ENCODE measurements at places on chromosomes 12 and 14. TPM values are rescaled to one million over a fixed set of nuclear protein-coding genes. Genes with fewer than 3 reads are reported as not detected.
A peak's percentile ranks its signal among the peaks of the same experiment; 100 is the strongest.

GRCh38 chr12:69569236-69569635 lies 16.0 kb upstream of the CCT2 start:
- no peak for DNase-seq

DNA sequence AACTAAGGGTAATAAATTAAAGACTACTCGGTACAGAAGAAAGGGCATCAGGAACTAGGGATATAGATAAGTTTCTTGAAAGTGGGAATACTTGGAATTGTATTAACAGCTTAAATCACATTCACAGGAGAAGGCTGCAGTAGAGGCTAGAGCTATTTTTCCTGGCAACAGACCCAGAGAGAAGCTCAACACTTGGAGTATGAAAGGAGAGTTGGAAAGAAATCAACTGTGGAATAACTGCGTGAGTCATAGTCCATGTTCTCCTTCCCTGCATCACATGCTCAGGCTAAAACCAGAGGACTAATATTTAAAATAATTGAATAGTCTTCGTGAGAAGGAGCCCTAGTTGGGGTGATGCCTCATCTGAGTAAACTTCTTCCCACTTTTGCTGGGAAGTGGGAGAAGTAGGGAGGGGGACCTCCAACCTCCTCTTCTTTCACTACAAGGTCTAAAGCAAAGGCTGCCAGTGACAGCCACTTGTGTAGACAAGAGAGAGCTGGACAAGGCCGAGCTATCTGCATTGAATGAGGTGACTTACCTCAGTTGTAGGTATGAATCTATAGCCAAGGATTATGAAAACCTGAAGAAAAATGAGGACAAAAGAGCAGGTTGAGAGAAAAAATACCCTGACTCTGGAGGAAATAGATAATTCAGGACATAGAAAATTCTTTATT lies 32.7 kb downstream of the DYRK2 start:
- DNase-seq: no peak

DNA sequence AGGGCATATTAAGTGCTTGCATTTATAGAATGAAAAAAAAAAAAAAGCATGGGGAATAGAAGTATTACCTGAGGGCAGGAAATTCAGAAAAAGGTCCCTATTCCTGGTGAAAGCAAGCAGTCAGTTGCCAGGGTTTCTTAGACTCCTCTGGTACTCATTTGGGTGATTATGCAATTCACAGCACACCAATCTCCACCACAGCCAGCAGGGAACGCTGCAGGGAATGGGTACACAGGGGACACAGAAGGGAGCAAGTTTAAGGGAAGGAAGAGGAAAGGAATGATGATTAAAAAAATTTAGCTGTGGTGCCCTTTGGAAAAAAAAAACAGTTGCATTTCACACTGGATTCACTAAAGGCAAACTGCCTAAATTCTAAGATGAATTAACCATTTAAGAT lies 14.2 kb downstream of the BLTP3B start:
- DNase-seq: no peak

GRCh38 chr12:70744178-70744577 lies 106.9 kb upstream of the PTPRB start:
- no peak for DNase-seq

GRCh38 chr12:90174198-90174510 lies 465.5 kb upstream of the ATP2B1 start:
- DNase-seq: no peak

DNA sequence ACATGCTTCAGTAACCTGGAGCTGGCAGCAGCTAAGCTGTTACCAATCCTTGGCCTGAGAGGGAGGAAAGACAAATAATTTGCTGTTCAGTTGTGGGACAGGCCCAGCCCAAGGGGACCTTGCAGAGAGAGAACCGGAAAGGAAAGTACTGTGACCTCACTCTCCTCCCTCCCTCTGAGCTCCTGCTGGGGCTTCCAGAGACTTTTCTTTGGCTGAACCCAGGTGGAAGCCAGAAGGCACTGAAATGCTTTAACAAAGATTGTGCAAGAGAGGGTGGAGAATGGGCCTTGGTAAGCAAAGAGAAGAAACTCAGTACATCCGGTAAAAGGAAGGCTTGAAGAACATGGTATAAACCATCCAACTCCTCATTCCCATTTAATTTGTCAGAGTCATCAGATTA lies 457.1 kb downstream of the GLT1D1 start:
- DNase-seq: no peak

- no peak for DNase-seq
Measured at GRCh38 chr14:34195964-34196363, 245.1 kb upstream of the EGLN3 start.

- DNase-seq: no peak
Measured at GRCh38 chr12:81339071-81339470, 261.2 kb downstream of the ACSS3 start.

- DNase-seq: no peak
Measured at GRCh38 chr12:108270035-108270848, 68.9 kb downstream of the CMKLR1 start.

GRCh38 chr14:23884541-23884904 lies 69.0 kb upstream of the DHRS4 start:
- no peak for DNase-seq

DNA sequence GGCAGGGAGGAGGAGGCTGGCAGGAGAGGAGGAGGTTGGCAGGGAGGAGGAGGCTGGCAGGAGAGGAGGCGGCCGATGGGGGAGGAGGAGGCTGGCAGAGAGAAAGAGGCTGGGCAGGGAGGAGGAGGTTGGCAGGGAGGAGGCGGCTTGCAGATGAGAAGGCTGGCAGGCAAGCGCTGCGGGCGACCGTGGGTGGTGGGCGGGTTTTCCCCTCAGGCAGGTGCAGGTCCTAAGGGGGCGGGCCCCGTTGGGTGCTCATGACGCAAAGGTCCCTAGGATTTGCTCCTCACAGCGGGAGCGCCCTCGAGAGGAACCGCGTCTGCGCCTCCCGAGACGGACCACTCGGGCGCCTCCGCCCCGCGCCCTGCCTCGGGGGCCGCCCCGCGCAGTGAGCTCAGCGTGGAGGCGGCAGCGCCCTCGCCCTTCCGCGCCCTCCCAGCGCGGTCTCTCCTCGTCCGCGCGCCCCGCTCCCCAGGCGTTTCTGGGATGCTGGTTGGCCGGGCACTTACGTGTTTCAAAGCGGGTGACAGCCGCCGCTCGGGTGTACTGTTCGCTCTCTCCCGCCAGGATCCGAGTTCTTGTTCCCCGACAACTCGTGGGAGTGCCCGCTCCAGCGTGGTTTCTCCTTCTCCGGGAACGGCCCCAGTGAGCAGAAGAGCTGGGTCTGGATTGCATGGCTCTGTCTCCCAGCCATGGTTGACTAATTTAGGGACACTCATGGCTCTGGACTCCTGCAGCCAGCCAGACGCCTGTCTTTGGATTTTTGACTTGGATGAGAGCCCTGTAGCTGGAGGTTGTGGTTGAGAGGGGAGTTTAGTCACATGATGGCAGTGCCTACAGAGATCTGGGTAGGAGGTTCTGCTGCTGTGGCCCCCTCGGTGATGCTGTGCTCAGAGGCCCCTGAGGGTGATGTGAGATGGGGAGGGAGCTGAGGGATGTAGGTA lies 64.1 kb upstream of the PPP4R3A start:
- DNase-seq: peak; percentile 60

DNA sequence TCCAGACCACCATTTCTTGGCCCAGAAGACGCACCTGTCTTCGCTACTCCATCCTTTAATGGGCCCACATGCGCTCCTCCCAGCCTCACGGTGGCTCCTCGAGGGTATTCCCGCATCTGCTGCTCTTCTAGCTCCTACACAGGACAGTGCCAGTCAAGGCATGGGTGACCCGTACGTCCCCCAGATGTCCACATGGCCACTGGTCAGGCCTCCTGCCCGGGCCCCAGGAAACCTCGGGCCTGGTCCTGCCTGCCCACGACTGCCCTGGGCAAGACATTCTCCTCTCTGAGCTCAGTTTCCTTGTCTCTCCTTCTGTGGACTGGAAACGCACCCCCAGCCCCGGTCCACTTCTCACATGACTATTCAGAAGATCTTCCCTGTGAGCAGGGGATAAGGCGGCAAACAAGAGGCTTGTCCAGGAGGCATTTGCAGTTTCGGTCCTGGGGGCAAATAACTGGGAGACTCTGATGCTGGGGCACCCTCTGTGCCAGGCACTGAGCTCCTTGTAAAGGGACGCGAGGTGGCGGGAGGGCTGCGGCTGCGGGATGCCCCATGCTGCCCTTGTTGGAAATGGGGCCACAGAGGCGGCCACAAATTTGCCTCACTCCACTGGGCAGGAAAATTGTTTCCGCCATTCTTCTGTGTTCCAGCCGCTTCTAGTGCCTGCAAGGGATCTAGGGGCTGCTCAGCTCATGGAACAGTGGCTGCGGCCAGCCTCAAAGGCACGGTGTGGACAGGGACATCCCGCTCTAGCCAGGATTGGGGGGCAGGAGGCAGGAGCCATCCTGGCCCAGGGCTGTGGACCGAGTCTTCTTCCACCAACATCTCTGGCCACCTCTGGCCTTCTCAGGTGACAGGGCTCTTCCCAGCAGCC lies 6.8 kb upstream of the BEGAIN start:
- no peak for DNase-seq

GRCh38 chr14:46793144-46793543 lies 141.6 kb upstream of the RPL10L start:
- no peak for DNase-seq

DNA sequence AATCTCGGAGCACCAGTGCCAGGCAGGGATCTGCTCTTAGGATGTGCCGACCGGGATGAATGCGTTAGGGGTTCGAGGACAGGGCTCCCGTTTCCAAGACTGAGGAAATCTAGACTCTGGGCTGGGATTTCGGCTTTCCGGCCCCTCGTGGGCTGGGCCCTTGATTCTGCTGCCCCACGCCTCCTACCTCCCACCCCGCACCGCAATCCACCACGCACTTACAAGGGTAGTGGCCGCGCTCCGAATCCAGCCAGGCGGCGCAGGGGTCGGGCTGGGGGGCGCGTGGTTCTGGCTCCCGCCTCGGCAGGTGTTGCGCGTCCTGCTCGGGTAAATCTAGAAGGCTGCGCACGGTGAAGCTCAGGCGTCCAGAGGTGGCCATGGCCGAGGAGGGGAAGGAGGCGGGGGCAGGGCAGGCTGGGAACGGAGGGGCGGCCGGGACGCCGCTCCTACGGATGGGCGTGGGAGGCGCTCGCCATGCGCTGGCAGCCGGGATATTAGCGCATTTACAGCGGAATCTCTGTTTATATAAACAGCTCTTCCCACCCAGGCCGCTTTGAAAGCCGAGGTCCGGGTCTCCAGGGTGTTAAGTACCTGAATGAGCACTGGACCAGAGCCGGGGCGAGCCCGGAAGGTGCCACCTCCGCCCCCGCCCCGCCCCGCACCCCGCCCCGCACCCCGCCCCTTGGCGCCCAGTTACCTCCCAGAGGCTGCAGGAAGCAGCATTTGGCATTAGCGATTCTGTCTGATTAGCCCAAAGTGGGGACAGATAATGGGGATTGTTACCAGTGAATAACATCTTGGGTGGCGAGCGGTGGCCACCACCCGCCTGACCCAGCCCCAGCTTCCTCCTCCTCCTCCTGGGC lies at the start of gene NKX2-8:
Gene NKX2-8, minus strand, starts transcription at position 604 of the 863 bp plus-strand sequence. Its CDS starts 225 bp downstream, at position 379.
- no peak for DNase-seq

DNA sequence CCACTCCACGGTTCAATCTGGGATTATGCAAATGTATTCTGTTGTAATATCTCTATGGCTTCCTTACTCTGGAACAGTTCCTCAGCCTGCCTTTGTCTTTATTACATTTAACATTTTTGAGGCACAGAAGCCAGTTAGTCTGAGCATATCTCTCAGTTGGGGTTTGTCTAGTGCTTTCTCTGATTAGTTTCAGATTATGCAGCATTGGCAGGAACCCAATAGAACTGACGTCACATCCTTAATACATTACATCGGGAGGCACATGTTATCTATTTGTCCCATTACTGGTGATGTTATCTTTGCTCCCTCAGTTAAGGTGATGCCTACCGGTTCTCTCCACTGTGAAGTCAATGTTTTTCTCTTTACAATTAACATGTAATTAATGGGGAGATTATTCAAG lies 62.4 kb downstream of the PPM1A start:
- DNase-seq: no peak

GRCh38 chr14:72965249-72965648 lies 39.0 kb downstream of the DCAF4 start:
- no peak for DNase-seq

DNA sequence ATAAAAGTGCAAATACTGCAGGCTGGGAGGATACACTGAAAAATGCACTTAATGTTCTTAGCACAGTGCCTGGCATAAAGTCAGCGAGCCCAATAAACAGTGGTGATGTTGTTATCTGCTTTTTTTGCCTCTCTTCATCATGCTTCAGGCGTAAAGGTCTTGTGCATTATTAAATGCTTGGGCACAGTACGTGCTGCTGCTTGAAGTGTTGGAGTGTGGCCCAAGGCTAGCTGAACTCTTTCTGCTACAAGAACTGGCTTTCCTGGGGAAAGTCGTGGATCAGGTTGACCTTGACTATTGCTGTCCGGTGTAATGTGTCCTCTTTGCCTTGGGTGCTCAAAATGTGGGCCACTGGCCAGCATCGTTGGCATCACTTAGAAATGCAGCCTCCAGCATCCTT lies 43.0 kb downstream of the SMOC1 start:
- no peak for DNase-seq

- DNase-seq: no peak
Measured at GRCh38 chr12:1531654-1532374, 62.6 kb downstream of the FBXL14 start.

- no peak for DNase-seq
Measured at GRCh38 chr14:92967346-92967926, 44.5 kb downstream of the CHGA start.

DNA sequence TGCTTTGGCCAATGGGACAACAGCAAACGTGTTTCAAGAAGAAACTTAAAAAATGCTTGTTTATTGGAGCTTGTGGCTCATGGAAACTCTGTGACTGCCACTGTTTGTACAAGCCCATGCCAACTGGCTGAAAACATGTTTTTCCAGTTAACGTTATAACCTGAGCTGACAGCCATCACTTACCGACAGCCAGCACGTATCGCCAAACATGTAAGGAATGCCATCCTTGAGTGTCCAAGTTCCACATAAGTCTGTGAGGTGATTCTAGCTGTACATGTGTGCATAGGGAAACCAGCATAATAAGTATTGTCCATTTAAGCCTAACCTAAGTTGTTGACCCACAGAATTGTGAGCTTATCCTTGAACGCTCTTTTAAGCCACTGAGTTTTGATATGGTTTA lies 596.9 kb downstream of the TRHDE start:
- DNase-seq: no peak

DNA sequence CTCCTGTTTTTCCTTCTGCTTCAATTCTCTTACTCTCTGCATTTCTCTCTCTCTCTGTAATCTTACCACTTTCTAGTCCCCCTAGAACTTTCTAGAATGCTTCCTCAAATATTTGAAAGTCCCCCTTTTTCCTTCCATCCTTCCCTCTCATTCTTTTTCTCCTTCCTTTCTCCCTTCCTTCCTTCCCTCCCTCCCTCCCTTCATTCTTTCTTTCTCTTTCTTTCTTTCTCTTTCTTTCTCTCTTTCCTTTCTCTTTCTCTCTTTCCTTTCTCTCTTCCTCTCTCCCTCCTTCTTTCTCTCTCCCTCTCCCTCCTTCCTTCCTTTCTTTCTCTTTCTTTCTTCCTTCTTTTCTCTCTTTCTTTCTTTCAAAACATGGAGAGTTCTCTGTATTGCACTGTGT lies 201.4 kb upstream of the IGF1 start:
- DNase-seq: no peak

The NTF3 gene
- total RNA-seq: 2.3 TPM

The LPAR5 gene
- total RNA-seq: 0.62 TPM

The FSCB gene
- total RNA-seq: not detected

The SGPP1 gene
- total RNA-seq: 43.0 TPM

The ALG10 gene
- total RNA-seq: 32.1 TPM

The LALBA gene
- 0.47 TPM for total RNA-seq

The SOX5 gene
- 209 TPM for total RNA-seq

The ARMH4 gene
- 99.4 TPM for total RNA-seq

The TESPA1 gene
- total RNA-seq: not detected

Data from occipital lobe (tissue), 3 donors.